IMR-90 (cell line): ENCODE measurements at places on chromosomes 3 and 15.

GRCh38 chr3:33089515-33089914 is 7.4 kb downstream of the GLB1 start:
- DNase-seq = no peak

- no peak for DNase-seq
Observed at GRCh38 chr3:111047812-111048435, 23.7 kb upstream of the NECTIN3 start.

DNA sequence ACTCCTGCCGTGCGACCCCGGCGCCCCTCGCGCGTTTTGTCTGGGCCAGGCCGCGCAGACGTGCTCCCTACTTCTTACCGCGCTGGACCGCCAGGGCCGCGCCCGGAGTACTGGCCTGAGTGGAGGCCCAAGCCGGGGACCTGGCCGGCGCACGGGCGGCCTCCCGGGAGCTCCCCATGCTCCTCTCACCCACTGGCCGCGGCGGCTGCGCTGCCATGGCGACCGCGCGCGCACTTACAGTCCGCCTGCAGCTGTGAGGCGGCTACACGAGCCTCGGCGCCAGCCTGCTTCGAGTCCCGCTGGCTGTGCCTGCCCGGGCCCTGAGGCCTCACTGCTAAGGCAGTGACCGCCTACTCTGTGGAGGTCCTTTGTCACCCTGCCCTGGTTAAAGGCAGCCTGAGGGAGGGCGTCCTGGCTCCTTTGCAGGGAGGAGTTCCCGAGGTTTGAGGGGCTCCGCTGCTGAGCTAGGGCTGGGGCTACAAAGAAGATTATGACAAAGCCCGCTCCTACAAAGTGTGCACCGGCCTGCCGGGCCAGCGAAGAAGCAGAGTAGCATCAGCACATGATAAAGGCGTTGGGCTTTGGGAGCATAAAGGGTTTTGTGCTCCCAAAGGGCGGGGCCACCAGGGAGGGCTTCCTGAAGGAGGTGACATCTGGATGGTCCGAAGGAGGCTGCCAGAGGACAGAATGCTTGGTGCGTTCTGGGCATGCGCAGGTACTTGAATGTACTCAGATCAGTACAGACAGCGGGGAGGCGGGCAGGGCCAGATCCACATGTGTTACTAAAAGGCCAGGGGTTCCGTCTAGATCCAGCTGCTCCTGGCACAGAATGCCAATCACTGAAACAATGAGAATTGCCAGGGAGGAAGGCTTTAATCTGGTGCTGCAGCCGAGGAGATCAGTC is at the start of the genes LRRC34 and LRRIQ4:
Gene LRRC34 (minus strand): TSS at position 573 of the 904 bp plus-strand sequence. CDS start 356 bp downstream, at position 217.
Gene LRRIQ4 (plus strand): TSS at position 539 of the 904 bp plus-strand sequence. CDS start 9,052 bp downstream, outside the sequence.
- DNase-seq = peak; percentile 63

- DNase-seq = no peak
Observed at GRCh38 chr3:134643150-134643675, 7.6 kb downstream of the KY start.

DNA sequence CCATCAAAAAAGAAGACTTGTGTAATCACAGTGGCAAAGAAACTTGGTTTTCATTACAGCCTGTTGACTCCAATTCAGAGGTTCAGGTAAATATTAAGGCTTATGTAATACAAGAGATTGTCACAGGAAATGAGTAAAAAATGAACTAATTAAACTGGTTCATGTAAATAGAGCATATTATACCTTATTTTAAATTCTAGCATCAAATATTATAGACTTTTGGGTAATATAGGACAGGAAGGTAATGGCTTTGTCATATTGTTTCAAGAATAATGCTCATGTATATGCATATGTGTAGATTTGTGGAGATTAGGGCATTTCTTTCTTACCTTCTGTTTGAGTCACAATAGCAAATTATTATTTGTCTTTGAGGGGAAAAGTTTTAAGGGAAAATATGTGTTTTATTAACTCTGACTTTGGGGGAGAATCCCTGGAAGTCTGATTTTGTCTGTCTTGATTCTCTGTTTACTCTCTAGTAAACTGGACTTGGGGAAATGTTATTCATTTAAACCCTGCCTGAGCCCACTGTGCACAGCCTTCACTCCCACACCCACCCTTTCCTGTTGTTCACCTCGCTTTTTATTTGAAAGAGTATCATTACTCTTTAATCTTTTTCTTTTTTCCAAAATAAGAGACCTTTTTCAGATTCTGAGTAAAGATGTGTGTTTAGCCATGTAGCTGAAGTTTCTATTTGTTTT is 43.0 kb downstream of the RASA2 start:
- no peak for DNase-seq

- no peak for DNase-seq
Observed at GRCh38 chr3:149402481-149402880, 25.0 kb upstream of the TM4SF1 start.

DNA sequence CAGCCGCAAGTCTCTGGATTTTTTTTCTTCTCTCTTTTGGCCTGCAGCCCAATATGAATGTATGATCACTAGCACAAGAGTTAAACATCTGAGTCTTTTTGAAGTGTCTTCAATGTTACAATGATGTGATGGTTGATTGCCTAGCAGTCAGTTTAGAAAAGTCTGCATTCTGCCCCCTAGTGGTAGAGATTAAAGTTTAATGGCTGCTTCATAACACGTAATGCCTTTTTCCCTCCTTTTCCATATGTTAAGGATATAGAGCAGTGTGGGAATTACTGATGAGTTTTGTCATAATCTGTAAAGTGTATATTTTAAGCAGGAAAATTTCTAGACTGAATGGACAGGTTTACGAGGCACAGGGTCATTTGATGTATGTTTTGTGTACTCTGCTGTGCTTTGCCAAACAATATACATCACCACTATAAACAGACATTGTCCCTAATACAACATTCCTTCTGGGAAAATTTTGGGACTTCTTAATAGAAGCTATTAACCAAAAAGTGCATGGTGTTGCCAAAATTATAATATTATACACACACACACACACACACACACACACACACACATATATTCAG is 1038.5 kb upstream of the NR2F2 start:
- peak; percentile 56 for DNase-seq

- peak; percentile 95 for DNase-seq
Observed at GRCh38 chr3:31105438-31106077, 211.1 kb upstream of the GADL1 start.

GRCh38 chr3:127744253-127744815 is 71.6 kb downstream of the ABTB1 start:
- DNase-seq = no peak

DNA sequence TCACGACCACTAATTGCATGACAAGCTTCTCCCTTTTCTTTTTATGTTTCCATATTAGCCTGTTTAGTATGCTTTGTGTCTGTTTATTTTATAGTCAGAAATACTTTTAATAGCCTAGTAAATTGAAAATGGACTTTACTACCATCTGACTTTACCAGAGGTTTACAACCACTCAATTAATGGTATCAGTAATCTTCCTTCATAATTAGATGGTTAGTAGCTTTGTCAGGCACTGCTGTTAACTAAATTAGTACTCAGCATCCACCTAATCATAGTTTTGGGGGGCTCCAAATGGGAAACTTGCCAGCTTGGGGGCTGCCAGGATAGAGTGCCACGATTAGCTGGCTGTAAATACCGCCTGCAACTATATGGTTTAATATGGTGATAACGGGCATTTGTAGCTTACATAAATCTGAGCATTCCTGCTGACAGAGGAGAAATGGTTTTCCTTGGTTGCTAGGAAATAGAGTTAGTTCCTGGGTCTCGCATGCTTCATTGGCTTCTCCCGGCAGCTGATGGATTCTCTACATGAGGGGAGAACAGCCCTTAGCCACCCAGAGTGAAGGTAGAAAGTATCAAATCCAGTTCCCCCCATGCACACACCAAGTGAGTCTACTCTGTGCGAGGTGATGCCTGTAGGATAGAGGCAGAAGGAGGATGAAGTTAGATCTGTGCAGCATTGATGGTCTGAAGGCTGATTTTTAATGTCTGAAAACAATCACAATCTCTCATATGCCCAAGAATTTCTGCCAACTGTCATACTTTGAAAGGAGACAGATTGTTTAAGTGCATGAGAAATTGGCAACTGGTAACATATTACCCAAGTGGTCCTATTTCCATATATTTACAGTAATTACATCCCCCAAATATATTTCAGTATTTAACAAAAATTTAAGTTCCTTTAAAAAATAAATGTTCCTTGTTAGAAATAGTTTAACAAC is 326.6 kb upstream of the PROK2 start:
- no peak for DNase-seq

- DNase-seq = no peak
Observed at GRCh38 chr3:6179761-6180160, 681.2 kb upstream of the GRM7 start.

DNA sequence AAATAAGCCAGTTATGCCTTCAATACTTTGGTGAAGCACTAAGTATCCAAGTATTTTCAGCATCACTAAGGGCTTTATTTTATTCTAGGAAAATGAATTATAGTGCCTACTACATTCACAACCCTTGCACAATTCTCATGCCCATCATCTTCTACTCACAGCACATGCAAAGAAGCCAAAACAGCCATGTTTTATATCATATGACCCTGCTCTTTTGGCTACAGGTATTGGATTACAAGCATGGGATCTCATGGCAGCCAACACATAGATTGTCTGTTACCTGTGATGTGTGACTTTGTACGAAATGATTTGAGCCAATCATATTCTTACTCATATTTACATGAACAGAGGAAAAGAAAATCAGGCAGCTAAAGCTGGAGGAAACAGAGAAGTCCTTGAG is 38.6 kb downstream of the STT3B start:
- no peak for DNase-seq

DNA sequence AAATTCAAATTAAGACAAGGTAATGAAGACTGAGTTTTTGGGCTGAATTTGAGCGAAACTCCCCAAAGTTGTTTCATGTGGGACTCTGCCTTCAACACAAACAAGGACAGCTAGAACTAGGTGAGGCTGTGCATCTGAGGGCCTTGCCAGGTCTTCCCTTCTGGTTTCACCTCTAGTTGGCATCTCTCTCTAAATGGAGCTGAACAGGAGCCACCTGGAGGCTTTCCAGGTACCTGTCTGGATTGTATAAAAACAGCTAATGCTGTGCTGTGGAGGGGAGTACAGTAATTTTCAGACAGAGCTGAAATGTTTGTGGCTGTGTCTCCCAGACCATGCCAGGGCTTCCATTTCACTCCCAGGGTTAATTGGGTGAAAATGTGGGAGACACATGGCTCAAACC is 27.1 kb downstream of the TRIM71 start:
- no peak for DNase-seq

- DNase-seq = no peak
Observed at GRCh38 chr15:50183112-50183794, 1.3 kb downstream of the SLC27A2 start.

- no peak for DNase-seq
Observed at GRCh38 chr3:139281522-139282196, 62.2 kb upstream of the MRPS22 start.

GRCh38 chr3:9749296-9749644 is 482 bp upstream of the OGG1 start:
- DNase-seq = no peak

DNA sequence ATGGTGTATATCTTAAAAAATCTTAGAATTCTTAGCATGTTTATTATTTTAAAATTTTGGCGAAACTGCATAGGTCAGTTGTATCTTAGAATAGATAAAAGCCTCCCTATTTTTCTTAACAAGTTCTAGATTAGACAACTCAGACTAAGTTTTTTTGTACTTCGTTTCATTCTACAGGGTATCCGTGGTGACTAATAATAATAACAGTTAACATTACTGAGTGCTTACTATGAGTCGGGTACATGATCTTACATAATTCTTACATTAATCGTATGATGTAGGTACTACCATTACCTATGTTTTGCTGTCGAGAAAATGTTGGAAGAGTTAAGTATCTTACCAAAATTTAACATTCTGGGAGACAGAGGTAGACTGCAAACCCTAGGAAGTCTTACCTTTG is 60.7 kb downstream of the UBE2E2 start:
- DNase-seq = peak; percentile 82

DNA sequence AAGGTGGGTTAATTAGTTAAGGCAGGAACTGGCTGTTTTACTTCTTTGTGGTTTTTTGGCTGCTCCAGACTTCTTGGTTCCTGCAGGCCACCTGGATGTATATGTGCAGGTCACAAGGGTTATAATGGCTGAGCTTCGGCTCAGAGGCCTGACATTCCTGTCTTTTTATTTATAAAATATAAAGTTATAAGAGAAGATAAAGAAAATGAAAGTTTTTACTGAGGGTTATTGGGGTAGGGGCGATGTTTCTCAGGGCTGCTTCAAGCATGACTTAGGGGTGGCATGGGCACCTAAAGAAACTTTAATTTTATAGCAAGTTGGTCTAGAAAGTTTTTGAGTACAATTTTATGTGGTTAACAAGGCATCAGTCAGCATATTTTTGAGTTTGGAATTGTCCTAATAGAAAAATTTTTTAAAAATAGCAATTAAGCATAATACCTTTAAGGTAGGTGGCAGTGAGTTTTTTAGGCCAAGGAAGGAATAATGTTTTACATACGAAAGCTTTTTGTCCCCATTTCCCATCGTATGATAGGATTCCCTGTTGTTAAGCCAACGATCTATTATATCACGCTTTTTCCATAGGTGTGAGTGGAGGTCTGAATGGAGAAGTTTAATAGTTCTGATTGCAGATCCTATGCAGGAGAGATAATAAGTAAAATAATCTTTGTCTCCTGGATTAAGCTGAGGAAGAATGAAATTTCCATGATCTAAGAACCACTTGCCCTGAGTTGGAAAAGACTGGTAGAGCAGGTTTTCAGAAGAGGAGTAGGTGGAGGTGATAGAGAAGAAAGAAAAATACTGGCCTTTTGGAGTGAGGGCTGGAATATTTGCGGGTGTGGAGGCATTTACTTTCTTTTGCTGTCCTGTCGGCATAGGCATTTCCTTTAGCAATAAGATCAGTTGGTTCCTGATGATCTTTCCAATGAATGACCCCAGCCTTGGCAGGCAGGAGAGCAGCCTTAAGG is 10.1 kb downstream of the STRIT1 start:
- no peak for DNase-seq

GRCh38 chr3:135513106-135514059 is 452.1 kb upstream of the PPP2R3A start:
- DNase-seq = peak; percentile 76

- DNase-seq = no peak
Observed at GRCh38 chr15:81268881-81269601, 54.9 kb downstream of the STARD5 start.

DNA sequence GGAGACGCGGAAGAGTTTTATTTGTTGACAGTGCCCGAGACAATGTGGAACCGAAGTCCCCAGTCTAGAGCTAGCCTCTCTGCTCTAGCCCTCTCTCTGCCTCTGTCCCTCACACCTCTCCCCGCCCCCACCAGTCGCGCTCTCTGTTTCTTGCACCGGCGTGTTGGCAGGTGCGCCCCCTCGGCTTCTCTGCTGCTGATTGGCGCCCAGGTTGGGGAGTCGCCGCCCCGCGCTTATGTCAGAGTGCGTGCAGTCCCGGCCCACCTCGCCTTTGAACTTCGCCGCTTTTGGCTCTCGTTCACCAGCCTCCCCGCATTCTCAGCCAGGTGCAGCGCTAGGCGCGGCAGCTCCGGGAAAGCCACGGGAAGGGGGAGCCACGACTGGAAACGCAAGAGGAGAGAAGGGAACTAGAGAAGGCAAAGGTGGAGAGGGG is at the start of gene SOX14:
Gene SOX14 (plus strand): TSS at position 315 of the 433 bp plus-strand sequence. CDS start 470 bp downstream, outside the sequence.
- DNase-seq = no peak
